ENCODE measurements at places on chromosomes 16 and 17.

DNA sequence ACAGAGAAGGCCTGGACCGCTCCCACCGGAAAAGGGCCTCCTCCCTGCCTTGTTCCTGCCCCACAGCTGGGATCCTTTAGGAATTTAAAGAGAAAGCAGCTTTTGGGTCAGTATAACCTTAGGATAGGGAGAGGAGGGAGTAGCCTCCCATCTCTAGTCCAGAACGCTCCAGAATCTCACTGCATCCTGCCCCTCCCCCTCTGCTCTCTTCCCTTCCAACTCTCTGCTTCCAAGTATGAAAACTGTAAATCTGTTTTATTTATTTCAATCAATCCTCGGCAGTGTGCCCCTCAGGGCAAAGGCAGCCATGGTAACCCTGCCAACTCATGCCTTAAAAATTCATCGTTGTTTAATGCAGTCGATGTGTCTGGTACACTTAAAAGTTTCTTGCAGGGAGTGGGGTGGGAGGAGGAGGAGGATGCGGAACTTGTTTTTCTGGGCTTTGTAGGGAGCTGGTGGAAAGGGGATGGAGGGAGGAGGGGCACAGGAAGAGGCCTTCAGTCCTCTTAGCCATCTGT lies 21.2 kb upstream of the MTSS2 start:
- DNase-seq: no peak

DNA sequence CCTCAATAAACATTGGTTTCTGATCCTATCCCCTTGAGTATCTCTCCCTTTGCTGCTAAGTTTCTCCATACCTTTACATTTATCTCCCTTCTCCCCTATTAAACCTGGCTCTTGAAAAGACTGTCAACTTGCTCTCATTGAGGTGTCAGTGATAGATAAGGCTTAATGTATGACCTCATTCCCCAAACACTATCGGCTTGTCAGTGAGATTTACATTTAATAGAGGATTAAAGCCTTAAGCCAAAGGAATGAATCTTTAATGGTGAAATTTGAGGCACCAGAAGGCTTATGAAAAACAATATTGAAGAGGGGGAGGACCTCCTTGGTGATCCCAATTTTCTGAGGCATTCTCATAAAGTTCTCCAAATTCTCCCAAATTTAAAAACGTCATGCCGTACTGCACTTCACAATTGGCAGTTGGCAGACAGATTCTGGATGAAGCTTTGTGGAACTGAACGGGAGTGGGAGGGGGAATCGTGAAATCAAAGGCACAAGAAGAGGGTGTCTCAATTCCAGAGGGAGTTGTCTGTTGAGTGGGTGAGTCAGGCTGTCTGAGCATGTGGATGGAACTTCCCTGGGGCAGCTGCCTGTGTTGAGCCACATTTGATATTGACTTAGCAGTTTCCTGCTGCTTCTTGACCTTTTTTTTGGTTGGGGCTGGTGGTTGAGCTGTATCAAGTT lies 478.8 kb downstream of the NPIPA7 start:
- DNase-seq: no peak

- no peak for DNase-seq
Observed at GRCh38 chr17:55816532-55817396, 65.9 kb downstream of the PCTP start.

- no peak for DNase-seq
Observed at GRCh38 chr17:19270704-19271611, 33.8 kb downstream of the EPN2 start.

DNA sequence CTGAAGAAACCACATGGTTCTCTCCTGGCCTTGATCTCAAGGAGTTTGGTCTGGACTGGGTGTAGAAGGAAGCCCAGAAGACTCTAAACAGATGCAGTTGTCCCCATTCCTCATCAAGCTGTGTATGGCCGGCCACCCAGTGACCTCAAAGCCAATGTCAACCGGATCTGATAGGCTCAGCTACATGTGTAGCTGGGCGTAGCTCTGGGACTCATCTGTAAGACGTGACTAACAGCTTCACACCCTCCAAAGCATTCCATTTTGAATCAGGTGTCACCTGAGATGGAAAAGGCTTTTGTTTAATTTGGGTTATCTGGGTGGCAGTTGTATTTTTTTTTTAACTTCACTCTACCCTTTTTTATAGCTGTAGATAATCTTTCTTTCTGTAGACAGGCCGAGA lies 130.4 kb downstream of the ABCC12 start:
- no peak for DNase-seq

DNA sequence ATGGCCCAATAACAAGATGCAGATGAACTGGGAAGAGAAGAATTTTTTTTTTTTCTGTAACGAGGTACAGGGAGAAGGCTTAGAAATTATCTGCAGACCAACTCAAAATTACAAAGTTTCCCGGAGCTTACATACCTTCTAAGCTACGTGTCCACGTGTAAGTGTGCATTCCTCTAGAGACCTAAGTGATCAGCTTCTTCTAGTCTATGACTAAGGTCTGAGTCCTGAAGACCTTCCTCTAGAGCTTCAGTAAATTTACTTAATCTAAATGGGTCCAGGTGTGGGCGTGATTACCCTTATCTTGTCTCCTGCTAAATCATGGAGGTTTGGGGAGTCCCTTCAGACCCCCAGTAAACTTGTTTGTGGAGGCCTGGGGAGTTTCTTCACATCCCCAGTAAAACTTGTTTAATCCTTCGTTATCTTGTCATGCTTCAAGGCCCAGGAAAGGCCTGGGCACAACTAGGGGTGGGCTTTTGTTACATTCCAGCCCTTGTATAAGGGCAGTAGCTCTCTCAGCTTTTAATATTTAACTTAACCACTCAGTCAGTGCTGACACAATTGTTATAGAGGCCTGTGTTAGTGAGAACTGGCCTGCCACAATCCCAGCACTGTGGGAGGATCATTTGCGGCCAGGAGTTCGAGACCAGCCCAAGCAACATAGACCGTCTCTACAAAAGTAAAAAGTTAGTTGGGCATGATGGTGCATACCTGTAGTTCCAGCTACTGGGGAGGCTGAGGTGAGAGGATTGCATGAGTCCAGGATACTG lies 342.3 kb downstream of the SNX29 start:
- DNase-seq: no peak

- no peak for DNase-seq
Observed at GRCh38 chr17:55263569-55264277, 1.0 kb upstream of the HLF start.

DNA sequence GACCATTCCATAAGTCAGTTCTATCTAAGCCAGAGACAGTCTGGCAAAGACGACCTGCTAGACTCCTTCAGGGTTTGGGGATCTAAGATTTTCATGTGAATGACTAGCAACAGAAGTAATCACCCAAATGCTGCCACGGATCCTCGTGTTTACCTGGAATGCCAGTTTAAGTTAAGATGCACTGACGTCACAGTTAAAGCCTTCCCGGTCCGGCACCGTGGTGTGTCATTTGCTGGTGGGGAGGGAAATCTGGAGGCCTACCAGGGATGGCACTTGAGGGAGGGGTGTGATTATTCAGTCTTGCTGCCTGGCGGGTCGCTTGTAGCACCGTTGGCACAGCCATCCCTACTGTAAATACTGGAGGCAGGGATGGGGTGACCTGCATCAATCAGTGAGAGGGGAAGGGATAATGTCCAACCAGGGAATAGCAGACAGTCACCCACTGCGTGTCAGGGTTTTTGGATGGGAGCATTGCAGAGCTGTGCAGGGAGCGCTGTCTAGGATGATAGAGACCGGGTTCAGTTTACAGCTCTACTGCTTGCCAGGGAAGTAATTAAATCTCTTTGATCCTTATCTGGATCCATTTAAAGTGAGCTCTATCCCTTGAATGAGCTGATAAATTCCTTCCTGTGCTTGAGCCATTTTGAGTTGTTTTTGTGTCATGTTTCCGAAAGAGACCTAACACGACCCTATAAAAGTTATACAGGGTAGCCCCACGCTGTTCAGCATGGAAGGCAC lies 764.7 kb upstream of the EEF2KMT start:
- no peak for DNase-seq

DNA sequence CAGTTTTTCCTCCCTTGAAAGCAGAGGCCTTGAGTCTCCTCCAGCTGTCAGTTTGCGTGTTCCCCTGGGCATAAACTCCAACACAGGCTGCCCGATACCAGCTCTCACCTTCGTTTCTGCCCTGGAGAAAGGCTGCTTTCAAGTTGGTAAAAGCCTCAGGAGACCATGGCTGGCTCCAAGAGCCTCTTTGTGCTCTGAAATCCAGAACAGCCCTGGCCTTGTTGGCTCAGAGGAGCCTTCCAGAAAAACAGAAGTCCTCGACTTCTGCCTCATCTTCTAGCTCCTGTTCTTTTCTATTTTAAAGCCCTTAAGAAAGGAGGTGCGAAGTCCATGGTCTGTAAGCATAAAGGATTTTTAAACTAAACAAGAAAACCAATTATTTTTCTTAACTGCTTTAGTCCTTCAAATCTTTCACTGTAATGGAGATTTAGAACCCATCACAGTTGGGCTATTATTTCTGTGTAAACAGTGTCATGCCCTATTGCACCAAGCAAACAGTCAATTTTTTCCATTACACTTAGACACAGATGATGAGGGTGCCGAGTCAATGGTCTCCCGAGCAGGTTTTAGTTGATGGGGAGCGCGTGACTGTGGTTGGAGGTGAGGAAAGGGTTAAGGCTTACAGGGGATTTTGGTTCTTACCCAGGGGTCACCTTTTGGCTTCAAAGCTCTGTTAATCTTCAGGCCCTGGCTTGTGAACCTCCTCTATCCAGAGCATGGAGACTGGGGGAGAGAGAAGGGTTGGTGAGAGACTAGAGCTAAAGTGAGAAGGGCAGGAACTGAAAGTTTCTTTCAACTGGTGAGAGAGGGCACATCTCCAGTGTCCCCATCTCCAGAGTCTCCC lies 212.8 kb downstream of the MSI2 start:
- DNase-seq: no peak
